Fibroblast of skin of left biceps (primary cell): ENCODE measurements at places on chromosomes 6 and 20.

- no peak for DNase-seq
Measured at GRCh38 chr6:1336246-1336843, 24.4 kb downstream of the FOXQ1 start.

- no peak for DNase-seq
Measured at GRCh38 chr6:160979061-160979708, 12.4 kb upstream of the MAP3K4 start.

GRCh38 chr6:147970970-147971369 lies 371.7 kb upstream of the SASH1 start:
- DNase-seq = no peak

DNA sequence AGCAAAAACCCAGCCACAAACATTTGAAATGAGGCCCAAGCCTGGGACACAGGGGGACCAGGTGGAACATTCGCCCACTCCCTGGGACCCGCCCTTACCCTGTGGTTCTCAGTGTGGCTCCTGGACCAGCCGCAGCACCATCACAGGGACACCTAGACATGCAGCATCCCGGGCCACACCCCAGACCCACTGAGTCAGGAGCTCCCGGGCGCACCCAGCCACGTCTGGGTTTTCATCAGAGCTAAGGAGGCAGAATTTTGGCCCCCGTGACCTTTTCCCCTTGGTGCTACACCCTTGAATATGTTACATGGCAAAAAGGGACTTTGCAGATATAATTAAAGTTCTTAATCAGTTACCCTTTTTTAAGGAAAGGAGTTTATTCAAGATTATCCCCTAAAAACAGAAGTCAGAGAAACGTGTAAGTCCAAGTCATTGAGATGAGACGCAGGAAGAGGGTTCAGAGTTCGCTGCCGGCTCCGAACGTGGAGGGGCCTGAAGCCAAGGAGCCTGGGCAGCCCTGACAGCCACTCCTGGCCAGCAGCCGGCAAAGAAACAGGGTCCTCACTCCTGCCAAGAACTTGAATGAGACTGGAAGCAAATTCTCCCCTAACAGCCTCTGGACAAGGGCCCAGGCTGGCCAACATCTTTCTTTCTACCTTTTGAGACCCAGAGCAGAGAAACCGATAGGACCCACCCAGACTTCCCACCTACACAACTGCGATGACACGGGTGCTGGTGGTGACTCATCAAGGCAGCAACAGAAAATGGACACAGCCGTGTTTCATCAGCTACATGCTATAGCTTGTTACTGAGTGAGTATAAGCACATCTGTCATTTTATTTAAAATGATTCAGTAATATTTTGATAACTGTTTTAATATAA lies 25.3 kb downstream of the BFSP1 start:
- no peak for DNase-seq

DNA sequence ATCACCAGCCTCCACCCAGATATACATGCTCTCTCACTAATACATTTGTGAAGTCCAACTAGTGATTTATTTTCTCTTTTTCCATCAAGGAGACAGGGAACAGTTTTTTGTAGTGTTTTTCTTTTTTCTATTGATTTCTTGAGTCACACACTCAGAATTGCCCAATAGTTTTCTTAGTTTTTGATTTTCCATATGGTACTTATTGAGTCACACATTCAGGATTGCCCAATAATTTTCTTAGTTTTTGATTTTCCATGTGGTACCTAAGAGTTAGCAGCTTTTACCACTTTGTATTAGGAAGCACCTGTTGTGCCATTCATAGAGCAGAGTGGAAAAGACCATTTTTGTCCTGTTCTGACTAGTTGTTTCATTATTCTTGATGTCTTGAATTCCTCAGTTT lies 1268.8 kb downstream of the EPHA7 start:
- DNase-seq = no peak

- DNase-seq = peak; percentile 67
Measured at GRCh38 chr6:101296169-101296960, 97.1 kb upstream of the GRIK2 start.

GRCh38 chr6:18423426-18423825 lies 36.3 kb downstream of the RNF144B start:
- no peak for DNase-seq

DNA sequence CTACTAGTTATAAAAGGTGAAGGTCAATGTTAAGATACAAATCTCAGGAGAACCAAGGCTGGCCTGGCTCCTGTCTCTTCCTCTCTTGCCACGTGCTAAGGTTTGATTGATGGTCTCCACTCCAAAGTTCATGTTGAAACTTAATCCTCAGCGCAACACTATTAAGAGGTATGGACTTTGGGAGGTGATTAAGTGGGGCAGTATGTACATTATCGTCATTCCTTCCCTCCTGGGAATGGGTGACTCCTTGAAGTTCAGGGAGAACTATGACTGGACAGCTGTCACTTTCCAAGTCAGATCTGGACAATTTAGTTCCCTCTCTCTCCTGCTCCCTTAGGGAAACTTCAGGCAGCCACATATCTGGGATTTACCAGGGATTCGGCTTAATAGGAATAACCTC lies 50.5 kb downstream of the KCNK5 start:
- DNase-seq = no peak

GRCh38 chr6:110567957-110568696 lies 91.7 kb upstream of the SLC22A16 start:
- no peak for DNase-seq

GRCh38 chr6:7467007-7467897 lies 74.2 kb upstream of the DSP start:
- no peak for DNase-seq

DNA sequence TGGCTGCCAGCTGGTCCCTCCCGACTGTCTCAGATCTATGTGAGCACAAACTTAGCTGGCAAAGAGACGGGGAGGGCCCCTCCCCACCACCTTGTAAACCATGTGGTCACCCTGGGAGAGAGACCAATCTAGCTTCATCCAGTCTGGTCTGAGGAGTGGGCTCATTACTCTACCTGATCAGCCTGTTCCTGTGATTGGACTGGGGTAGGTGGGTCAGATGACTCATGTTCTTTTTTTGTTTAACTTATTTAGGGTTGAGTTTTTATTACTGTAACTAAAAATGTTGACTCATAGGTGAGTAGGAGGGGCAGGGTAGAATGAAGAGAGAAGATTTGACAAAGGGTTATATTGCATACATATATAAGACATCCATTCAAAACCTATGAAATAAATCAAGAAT lies 4.7 kb downstream of the GSTA4 start:
- no peak for DNase-seq

- DNase-seq = no peak
Measured at GRCh38 chr6:36873612-36874442, 776 bp downstream of the PPIL1 start.

- no peak for DNase-seq
Measured at GRCh38 chr6:132132422-132132821, 181.2 kb upstream of the CCN2 start.

- DNase-seq = no peak
Measured at GRCh38 chr6:36221674-36222073, 25.1 kb downstream of the BRPF3 start.

GRCh38 chr6:161168281-161168891 lies 105.5 kb downstream of the AGPAT4 start:
- peak; percentile 94 for DNase-seq

GRCh38 chr20:36086767-36087166 lies 67.8 kb upstream of the EPB41L1 start:
- no peak for DNase-seq

DNA sequence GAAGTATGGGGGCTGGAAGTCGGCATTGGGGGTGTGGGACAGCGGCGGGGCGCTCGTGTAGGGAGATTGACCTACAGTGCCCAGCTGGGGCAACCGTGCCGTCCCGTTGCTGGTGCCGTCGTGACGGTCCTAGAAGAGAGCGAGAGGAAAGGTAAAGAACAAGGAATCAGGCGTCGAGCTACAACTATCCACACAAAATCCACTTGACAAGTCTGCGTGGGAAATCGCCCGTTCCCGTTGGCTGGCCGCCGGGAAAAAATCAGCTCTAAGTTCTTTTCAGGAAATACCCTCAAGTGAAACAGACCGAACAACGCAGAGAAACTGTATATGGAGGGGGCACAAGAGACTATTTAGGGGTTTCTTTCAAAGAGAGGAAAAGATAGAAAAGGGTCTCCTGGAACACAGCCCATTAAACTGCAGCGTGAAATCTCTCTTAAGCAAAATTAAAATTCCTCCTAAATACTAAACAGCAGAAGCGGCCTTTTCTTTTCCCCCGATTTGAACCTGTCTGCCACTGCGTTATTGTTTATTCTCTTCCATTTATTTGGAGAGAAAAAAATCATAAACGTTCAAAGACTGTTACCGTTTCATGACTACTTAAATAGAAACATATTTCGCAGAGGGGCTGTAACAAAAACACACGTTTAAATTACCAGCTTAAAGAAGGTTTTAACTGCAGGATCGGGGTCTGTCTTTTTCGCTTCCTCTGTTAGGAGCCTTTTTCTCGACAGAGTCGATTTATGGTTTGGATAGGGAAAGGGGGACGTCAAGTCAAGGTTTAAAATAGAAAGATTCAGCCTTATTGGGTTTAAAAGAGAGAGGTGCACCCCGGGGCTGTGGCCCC lies 4.4 kb downstream of the TFAP2A start:
- DNase-seq = no peak

GRCh38 chr6:33807606-33808005 lies 3.8 kb upstream of the MLN start:
- no peak for DNase-seq

DNA sequence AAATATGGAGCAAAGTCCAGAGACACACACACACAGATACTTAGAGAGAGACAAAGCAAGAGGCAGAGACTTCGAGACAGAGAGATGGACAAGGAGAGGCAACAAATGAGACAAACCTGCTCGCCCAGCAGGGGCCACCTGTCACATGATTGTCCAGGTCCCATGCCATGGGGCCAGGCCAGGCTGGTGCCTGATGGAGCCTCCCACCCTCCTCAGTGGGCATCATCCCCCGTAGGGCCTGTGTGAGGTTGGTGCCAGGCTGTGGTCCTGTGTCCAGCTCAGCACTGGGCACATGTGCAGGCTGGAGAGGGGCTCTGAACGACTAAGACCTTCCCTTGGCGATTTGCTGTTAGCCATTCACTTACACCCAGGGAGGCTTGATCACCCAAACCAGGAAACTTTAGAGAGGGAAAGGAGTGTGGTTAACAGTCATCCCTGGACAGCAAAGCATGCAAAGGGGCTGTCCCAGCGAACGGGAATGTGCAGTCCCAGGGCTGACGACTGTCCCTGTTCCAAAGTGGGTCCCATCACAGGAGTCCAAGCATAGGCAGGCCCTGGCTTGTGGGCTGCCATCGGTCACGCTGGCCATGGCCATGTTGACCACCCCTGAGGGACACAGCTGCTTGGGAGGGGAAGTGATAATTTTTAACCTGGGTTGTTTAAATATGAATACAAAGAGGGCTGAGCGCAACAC lies 38.4 kb upstream of the PHACTR3 start:
- no peak for DNase-seq

GRCh38 chr20:36820928-36821327 lies 47.4 kb upstream of the DSN1 start:
- DNase-seq = no peak

DNA sequence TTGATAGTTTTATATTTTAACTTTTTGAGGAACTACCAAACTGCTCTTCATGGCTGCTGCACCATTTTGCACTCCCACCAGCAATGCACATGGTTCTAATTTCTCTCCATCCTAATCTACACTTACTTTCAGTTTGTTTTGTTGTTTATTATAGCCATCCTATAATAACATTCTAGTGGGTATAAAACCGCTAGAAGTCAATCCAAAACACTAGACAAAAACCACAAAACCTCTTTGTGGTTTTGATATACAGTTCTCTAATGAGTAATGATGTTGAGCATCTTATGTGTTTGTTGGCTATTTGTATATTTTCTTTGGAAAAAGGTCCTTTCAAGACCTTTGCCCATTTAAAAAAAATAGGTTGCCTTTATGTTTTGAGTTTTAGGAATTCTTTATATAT lies 5.6 kb downstream of the RPP21 start:
- no peak for DNase-seq

GRCh38 chr6:38631186-38631783 lies 8.4 kb downstream of the BTBD9 start:
- no peak for DNase-seq

- DNase-seq = no peak
Measured at GRCh38 chr20:11777387-11778205, 140.1 kb upstream of the BTBD3 start.

DNA sequence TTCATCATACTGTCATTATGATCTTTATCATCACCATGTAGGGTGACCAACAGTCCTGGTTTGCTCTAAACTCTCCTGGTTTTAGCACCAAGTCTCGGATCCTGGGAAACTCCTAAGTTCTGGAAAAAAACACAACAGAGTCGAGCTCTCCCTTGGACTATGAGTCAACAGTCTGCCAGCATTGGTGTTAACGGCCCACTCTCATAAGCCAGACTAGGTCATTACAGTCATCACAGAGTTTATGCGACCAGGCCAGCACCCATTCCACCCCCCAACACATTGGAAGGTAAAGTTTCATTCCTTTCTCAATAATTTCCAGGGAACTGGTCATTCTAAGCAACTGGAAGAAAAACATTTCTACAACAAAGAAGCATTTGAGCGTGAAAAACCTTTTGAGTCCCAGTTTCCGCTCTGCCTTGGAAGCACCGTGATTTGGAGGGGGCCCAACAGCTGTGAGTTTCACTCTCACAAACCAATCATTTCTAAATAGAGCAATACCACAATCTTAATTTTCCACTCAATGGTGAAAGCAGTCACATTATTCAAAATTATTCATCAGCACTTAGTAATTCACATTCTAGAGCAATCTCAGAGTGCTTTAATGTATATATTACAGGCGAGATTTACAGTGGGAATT lies 445.0 kb downstream of the CDH26 start:
- no peak for DNase-seq

- no peak for DNase-seq
Measured at GRCh38 chr20:33814238-33814712, 3.1 kb downstream of the CHMP4B start.

GRCh38 chr6:26454631-26455030 lies 3.1 kb upstream of the BTN2A1 start:
- DNase-seq = no peak

- no peak for DNase-seq
Measured at GRCh38 chr6:120826253-120826652, 508.0 kb downstream of the TBC1D32 start.

DNA sequence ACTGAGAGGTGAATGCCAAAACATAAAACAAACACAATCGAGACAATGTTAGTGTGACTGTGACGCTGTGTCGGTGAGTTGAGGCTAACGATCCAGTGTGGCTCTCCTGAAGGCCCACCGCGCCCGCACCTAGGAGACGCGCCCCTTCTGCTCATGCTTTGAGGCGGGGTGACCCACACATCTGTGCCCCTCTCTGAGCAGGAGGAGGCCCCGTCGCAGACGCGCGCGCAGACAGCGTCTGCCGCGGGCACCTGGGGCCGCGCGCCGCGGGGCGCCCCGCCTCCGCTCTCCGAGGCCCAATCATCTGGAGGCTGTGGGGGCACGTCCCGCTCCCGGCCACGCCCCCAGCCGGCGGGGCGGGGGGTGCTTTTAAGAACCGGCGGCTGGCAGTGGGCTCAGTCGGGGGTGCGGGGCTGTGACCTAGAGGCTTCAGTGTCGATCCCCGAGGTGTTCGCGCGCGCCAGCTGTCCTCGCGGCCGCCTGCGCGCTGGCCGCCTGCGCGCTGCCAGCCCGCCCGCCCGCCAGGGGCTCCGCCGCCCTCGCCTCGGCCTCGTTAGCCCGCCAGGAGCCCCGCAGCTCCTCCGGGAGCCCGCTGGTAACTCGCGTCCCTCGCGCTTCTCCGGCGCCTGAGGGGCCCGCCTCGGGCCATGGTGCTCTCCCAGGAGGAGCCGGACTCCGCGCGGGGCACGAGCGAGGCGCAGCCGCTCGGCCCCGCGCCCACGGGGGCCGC lies at the start of gene SLC16A10:
Gene SLC16A10 (plus strand): TSS at position 398 of the 730 bp plus-strand sequence. CDS start 250 bp downstream, at position 648.
- peak; percentile 2 for DNase-seq
